ENCODE measurements at places on chromosomes 6 and 20.

DNA sequence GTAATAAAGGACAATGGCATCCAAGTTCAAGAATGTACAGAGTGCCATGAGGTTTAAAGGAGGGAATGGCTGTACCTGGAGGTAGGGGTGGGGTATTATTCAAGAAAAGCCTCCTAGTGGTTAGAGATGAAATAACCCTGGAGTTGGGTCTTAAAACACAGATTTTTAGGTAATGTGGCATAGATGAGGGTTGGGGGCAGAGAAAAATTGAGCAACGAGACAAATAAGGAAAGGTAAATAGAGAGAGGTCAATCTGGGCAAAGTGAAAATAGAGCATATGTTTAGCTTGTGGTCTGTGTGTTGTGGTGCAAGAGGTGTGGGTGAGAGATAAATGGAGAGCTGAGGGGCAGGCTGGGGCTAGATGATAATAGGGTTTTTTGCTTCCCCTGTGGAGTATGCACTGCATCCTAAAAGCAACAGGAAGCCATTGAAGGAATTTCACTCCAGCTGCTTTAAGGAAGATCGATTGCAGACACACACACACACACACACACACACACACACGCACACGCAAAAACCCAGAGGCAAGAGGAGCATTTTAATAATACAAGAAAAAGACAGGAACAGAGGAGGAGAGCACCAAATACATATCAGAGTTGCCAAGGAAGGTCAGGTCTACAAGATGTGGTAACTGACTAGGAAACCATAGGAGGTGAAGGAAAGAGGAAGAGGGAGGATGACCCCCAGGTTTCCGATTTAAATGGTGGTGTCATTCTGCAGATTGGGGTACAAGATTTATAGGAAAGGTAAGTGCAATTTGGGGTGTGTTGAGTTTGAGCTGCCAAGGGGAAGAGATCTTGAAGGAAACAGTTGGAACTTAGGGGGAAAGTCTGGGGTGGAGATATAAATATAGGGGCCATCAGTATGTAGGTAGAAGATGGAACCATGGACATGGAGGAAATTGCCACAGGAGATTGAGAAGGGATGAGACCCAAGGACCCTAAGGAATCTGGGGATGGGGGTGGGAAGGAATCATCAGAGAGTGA is 31.3 kb upstream of the ADGRF1 start:
- no peak for DNase-seq

GRCh38 chr20:13348311-13349234 is 127.5 kb downstream of the ISM1 start:
- no peak for DNase-seq

DNA sequence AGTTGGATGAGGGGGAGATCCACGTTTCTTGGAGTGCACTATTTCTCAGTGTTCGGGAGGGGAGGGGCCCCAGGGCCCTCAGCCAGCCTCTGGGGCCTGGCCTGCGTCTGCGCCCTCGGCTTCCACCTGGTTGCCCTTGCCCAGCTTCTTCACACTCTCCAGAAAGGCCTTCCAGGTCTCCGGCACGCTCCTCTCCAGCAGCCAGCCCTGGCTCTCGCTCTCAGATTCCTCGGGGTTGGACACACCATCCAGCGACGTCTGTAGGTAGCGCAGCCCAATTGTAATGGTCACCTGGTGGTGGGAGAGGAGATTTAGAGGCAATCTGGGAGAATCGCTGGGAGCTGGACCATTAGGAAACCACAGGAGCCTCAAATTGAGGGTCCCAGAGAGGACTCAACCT is 24.2 kb downstream of the PRPH2 start:
- no peak for DNase-seq

DNA sequence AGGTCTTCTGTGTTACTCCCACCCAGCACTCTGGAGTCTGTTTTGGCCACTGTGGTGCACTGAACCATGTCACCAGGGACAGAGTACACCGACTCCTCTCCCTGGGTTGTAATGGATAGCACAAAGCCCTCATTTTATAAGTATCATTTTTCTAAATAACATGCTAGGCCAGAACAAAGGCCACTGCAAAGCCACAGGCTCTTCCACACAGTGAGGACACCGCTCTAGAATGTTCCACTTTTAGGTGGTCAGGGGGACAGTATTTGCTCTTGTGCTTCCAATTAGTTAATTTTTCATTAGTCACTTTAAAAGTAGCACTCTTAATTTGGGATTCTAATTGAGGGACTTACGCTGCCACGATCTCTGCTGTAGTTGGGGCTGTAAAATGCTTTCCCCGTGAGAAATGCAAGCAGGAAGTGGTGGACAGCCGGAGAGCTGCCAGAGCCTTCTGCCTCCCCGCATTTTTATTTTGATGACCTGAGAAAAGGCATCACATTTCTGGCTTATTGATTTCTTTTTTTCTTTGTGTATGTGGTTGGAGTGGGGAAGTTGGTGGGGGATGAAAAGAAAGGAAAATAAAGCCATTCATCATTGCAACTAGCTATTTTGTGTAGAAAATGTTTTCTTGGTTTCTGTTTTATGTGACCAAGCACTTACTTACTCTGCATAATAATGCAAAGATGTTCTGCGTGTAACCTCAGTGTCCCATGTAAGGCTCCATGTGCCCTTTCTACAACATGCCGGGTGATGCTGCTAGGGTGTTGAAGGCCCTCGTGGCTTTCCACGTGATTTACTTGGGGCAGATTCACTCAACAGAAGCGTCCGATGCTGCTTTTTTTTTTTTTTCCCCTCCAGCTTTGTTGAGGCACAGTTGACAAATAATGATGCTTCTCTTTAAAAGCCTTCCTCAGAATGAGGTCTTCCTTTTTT is 195.9 kb downstream of the SASH1 start:
- DNase-seq: peak; percentile 41

- no peak for DNase-seq
Measured at GRCh38 chr20:62917720-62918119, 8.6 kb downstream of the DIDO1 start.

- peak; percentile 72 for DNase-seq
Measured at GRCh38 chr6:27503436-27504030, 30.6 kb upstream of the ZNF184 start.

GRCh38 chr20:25526446-25526845 is 58.9 kb downstream of the NINL start:
- DNase-seq: no peak

GRCh38 chr20:32823078-32823477 is 3.3 kb downstream of the MAPRE1 start:
- peak; percentile 75 for DNase-seq

DNA sequence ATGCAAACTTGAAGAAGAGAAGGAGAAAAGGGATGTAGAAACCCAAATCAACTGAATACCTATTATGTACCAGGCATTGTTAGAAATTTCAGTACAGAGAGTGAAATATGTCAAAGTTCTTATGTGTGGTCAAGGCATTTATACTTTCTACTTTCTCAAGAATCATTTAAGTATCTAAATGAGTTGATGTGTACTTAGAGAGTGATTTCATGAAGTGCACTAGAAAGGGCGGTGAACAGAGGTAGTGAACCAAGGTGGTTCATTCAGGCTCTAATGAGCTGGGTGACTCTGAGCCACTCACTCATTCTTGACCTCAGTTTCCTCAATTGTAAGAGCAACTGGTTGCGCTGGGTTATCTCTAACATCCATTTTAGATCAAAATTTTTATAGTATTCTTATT is 3.3 kb downstream of the PDE7B start:
- no peak for DNase-seq

DNA sequence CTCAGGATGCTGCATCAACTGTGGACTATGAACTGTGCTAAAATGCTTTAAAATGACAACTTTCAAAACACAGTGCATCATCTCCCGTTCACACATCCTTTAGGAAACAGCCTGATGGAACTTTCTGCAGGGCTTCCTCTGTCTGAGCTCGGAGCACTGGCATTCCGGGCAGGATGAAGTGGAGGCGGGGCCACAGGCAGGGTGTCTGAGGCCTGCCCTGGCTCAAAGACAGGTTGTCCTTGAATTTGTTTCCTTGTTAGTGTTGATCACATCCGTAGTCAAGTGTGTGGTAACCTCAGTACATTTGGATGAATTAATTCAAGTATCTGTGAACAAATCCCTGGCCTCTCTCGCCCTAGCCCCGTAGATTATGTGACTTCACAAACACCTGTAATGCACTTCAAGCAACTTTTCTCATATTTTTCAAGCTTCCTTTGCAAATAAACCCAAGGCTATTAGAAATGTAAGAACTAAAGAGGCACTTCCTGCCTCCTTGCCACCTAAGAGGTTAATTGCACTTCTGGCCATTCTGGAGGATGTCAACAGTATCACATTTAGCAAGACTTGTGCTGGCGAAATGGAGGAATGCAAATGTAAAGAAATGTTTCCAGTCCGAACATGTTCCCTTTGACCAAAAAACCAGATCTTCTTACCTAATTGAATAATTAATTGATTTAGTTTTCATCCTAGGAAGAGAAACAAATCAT is 3.1 kb downstream of the CD93 start:
- no peak for DNase-seq

- no peak for DNase-seq
Measured at GRCh38 chr20:57888591-57888990, 178.8 kb upstream of the PMEPA1 start.

GRCh38 chr6:28586324-28586723 is 60.6 kb downstream of the GPX5 start:
- no peak for DNase-seq

DNA sequence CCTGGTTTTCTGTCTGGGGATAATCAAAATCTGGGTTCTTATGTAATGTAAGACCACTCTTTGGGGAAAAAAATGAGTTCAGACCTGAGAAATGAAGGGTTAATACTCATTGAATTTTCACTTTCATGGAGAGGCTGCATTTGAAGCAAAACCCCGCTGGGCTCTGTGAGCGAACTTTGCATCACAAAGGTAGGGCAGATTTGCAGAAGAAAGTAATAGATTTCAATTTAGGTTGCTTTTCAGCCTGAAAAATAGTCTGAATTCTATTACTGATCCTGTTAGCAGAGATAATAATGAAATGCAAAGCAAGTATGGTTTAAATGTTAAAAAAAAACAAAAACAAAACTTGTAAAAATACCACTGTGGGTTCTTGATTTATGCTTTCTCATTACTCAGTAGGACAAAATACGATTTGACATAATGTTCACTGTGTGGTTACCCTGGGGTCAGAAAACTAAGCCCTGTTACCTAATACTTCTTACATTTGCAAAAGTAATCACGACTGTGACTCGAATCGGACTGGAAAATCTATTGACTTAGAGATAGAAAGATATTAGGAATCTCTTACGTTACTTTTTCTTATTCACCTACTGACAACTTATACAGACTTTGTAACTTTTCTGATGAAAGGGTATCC is 72.2 kb downstream of the UST start:
- DNase-seq: no peak

DNA sequence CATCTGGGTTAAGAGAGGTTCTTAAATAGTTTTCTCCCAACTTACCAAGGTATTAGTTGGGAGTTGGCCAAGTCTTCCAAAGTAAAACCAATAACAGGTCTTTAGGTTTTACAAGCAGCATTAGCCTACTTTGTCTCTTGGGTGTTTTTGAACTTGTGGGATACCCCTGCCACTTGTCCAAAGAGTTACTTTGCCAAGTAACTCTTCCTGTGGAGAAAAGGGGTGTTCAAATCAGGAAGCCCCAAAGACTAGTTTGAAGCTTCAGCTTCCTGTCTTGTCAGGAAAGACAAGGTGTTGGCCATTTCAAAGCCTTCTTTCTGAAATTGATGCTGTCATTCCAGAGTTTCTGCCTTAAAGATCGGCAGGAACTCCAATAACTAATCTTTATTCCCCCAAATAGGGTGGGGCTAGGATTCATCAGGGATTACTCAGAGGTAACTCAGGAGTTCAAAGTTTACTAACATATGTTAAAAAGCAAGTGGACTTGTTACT is 822 bp downstream of the RAB22A start:
- peak; percentile 19 for DNase-seq

DNA sequence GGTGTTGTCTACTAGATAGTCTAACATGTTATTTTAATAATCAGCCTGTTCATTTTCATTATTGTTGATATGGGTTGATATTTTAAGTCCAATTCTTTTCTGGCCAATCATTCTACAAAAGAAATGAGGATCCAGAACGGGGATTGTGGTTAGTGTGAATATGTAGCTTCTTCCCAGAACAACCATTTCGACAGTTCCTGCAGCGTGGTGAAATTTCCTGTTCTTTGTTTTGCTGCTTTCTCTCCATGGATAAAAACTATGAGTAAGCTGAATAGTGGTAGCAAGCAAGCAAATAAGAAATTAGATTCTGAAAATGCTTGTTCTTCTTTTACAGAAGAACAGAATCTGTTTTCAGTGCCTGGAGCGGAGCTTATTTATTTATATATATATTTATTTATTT is 65.5 kb upstream of the F13A1 start:
- DNase-seq: no peak

- DNase-seq: no peak
Measured at GRCh38 chr20:12956303-12956702, 52.5 kb upstream of the SPTLC3 start.
